ENCODE measurements at places on chromosomes 3 and 15.

- DNase-seq, result no peak
These were observed 62.7 kb downstream of the B3GNT5 start for GRCh38 chr3:183315739-183316138.

DNA sequence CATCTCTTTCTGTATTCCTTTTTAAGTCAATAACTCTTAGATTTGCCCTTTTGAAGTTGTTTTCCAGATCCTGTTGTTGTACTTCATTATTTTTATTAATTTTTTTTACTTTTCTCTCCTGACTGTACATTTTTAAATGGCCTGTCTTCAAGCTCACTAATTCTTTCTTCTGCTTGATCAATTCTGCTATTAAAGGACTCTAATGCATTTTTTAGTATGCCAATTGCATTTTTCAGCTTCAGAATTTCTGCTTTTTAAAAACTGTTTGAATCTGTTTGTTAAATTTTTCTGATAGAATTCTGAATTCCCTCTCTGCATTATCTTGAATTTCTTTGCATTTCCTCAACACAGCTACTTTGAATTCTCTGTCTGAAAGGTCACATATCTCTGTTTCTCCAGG lies 5.6 kb downstream of the OR5K4 start:
- no peak for DNase-seq

DNA sequence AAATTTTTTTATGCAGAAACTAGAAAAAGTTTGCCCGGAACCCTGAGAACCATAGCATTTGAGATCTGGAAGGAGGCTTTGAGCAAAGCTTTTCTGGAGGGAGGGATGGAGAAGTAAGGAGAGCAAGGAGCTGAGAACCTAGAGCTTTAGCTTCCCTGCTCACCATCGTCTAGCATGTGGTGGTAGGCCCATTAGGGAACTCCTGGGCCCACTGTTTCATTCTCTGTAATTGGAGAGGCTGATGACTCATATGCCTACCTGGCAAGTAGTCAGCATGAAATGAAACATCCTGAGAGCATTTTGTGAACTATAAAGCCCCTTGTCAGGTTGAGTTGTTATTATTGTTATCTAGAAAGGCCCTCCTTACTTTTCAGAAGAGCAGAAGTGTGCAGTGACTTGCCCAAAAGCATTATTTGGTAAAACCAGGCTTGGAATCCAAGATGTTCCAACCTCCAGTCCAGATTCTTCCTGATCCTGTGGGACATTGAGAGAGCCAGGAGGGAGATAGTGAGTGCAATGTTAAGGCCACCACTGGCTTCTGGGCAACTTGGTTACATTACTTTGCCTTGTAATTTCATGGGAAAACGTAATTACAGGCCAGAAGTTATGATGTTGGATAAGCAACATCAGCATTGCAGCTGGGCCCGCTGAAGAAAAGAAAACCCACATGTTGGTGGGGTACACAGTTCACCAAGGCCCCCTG lies 104.5 kb upstream of the BFSP2 start:
- DNase-seq, result peak; percentile 23

- DNase-seq, result peak; percentile 36
These were observed 17.3 kb downstream of the SUCNR1 start for GRCh38 chr3:151890721-151891141.

- peak; percentile 66 for DNase-seq
These were observed 427.9 kb downstream of the WDR72 start for GRCh38 chr15:53331328-53332190.

DNA sequence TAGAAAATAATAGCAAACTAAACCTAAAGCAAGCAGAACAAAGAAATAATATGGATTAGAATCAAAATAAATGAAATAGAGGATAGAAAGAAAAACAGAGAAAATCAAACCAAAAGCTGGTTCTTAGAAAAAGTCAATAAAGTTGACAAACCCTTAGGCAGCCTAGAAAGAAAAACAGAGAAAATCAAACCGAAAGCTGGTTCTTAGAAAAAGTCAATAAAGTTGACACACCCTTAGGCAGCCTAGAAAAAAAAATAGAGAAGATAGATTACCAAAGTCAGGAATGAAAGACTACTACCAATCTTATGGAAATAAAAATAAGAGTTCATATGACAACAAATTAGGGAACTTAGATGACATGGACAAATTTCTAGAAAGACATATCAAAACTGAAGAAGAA lies 142.4 kb downstream of the LRRC28 start:
- no peak for DNase-seq

DNA sequence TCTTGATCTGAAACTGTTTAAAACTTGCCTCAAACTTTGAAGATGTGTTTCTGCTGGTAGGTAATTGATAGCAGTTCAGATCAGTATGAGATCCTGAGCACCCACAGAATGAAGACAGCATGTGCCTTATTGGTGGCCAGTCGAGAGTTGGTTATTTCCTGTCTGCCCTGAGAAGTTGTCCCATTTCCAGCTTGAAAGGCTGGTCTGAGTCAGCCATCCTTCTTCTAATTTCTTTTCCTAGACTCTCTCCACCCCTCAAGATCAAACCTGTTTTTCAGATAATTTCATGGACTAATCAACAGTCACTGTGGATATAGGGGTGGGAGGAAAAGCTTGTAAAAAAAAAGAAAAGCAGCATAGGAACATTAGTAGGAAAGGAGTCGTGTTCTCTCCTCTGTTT lies 464.4 kb downstream of the FOXP1 start:
- no peak for DNase-seq

DNA sequence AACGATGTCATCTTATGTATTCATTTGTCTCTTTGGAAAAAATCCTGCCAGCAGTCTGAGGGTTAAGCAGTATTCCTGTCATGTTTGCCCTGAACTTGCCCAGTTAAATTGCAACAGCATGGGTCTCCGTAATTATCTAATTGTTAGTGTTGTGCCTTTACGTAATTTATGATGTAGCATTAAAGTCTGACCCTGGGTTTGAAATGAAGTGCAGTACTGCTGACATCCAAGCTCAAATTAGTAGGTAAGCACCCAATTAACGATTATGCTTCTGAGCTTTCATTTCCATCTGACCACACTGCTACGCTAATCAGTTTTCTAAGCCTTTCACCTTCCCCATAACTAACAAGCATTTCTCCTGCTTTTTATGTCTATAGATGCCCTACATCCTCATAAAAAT lies 241.8 kb downstream of the ARRDC4 start:
- peak; percentile 70 for DNase-seq

DNA sequence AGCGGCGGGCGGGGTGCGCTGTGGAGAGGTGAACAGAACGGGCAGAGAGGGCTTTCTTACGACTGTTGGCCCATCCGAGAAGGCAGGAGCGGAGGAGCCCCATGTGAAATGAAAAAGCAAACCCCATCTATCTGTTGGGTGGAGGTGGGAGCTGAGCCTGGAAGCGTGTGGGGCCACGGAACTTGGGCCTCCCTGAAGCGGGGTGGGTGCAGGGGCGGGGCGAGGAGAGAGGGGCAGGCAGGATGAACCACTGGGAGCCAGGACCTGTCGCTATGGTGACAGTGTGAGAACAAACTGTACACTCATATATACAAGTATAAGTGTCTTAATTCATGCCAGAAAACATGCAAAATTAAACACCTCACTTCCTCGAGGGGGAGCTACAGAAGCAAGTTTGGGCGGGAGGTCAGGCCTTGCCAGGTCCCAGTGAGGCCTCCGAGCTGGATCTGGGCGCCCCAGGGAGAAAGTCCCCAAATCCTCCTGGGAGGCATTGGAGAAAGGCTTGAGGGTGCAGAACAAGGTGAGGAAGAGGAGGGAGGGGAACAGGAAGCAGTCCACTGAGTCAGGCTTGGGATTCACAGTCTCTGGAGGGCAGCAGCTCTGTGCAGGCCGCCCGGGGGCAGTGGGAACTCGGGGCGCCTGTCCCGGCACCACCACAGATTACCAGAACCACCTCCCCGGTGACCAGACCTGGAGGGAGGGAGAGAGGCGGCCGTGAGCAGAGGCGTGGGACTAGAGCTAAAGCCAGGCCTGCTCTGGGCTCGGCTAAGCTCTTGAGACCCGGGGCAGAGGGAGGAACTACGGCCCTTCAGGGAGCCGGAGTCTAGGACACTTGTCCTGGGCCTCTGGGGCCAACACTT lies 34.8 kb downstream of the RBPMS2 start:
- no peak for DNase-seq

All from NCI-H1105 treated with DMSO at 0.1 percent for 48 hours (cell line).